ENCODE measurements at places on chromosomes 1 and 21. TPM values are rescaled to one million over a fixed set of nuclear protein-coding genes. Genes with fewer than 3 reads are reported as not detected.

GRCh38 chr21:14947613-14948160 lies 117.1 kb downstream of the NRIP1 start:
- ATAC-seq = no peak

GPR37L1 gene
- total RNA-seq = not detected

PADI2 gene
- 0.26 TPM for total RNA-seq

C1orf94 gene
- not detected for total RNA-seq

DNA sequence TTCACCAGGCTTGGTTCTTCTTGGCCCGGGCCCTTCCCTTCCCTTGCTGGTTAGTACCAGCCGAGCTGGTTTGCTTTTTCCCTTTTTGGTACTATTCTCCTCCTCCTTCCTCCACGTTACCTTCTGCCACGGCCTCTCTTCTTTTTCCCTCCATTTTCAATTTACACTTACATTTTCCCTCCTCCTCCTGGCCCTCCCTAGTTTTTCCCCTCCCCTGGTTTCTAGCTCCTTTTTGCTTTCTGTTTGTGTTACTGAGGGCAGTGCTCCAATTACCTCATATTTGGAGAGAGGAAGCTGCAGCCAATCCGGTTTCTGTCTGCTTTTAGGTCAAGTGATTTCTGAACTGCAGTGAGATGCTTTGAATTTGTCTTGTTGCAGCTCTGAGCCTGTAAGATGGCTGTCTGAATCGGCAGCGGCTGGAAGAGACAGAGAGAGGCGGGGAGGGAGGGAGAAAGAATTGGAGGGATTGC lies 63.7 kb downstream of the MACF1 start:
- peak; percentile 75 for ATAC-seq

- ATAC-seq = no peak
These were observed 8.9 kb upstream of the IGFN1 start for GRCh38 chr1:201181726-201182125.

GRCh38 chr1:183646776-183647175 lies 6.3 kb downstream of the APOBEC4 start:
- ATAC-seq = no peak

- no peak for ATAC-seq
These were observed 47.9 kb upstream of the LAPTM5 start for GRCh38 chr1:30805304-30806003.

GRCh38 chr1:65339866-65340468 lies 30.6 kb downstream of the DNAJC6 start:
- ATAC-seq = no peak

DNA sequence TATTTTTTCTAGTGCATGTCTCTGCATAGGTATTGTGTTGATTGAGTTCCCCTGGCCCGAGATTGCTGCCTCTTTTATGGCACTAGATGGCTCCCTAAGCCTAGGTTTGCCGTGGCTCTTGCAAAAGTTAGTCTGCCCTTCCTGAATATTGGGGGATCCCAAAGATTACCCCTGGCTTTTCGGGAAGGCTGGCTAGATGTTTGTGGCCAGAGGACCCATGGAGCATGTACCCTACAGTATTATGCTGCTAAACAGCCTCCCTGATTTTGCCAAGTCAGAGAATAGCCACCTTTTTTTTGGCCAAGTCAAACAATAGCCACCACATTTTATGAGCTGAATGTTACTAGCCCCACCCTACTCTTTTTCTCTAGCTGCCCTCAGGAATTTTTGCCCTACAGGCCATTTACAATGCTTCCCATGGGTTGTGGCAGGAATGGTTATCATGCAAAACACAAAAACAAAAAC lies 343.2 kb downstream of the OLFM3 start:
- ATAC-seq = no peak

S100A8 gene
- not detected for total RNA-seq

GRCh38 chr1:30782361-30783255 lies 25.0 kb upstream of the LAPTM5 start:
- peak; percentile 81 for ATAC-seq

- ATAC-seq = peak; percentile 40
These were observed 142.1 kb downstream of the DHRS3 start for GRCh38 chr1:12475947-12476346.

GRCh38 chr1:162328512-162328911 lies 48.1 kb downstream of the SPATA46 start:
- no peak for ATAC-seq

DNA sequence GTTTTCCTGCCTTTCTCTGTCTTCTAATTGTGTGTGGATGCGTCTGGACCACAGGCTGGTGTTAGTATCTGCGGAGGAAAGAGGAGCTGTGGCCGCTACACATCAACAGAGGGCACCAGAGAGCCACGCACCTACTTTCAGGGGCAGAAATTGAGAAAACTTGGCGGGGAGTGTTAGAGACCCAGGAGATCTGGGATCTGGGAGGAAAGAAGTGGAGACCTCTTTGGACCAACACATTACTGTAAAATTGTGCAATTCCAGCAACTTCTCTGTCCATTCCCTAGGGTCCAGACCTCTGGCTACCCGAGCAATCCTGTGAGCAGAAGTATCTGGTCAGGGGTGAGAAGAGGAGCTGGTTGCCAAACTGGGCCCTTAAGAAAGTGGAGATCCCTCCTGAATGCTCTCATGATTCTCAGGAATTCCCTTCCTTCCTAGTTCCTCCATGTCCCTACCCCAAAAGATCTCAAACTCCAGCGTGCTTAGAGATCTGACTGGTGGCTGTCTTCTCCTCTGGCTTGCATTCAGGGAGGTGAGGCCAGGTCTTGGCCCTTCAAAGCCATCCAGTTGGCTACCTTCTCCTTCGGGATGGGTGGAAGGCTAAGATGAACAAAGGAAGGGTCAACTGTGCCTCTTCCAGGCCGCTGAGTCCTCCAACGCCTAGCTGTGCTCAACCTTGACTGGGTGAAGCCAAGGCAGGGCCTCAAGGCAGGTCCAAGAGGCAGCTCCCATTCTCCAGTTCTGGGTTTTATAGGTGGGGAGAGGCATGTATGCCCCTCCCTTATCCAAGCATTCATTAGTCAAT lies 1.2 kb upstream of the KIRREL1 start:
- no peak for ATAC-seq

DNA sequence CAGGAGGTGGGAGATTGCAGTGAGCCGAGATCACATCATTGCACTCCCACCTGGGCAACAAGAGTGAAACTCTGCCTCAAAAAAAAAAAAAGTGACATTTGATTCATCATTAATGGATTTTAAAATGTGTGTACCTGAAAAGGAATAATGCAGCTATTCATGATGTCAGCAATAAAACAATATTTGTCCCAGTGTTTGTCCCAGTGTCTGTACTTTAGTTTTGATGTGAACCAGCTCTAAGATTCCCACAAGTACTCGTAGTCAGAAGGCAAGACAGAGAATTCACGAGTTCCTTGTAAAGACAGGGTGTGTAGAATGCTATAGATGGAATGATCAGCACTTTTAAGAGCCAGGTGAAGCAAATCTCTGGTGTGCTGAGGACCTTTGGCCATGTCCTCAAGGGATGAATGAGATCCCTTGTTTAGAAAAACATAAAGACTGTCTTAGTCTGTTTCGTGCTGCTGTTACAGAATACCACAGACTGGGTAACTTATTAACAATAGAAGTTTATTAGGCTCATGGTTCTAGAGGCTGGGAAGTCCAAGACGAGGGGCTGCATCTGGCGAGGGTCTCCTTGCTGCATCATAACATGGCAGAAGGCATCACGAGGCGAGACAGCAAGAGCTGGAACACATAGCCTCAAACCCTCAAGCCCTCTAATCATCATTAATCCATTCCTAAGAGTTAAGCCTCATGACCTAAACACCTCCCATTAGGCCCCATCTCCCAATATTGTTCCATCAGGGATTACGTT lies 12.0 kb upstream of the TMPRSS2 start:
- no peak for ATAC-seq
